ENCODE measurements at places on chromosomes 3 and 15.

DNA sequence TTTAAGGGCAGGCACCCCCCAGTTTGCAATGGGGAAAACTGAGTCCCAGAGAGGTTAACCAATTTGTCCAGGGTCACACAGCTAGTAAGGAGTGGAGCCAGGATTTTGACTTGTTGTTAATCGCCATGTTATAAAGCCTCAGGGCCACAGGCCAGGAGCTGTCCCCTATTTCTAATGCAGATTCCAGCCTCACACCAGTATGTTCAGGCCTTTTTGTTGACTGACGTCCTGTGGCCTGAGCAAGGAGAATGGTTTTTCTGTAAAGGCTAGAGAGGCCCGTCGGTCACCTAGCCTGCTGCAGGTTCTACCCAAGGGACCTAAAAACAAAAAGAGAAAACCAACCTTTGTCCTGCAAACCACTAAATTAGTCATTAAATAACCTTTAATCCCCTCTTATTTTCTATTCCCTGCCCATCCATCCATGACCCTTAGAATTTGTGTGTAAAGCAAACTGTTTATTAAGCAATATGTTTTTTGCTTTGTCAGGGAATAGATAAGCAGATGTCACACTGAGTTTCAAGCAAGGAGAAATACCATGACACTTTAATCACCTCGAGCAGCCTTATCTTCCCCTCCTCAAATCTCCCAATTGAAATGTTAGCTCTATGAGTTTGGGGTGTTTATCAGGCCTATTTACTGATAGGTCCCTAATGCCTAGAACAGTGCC, 14.1 kb downstream of the ACOX2 start:
- DNase-seq: no peak

DNA sequence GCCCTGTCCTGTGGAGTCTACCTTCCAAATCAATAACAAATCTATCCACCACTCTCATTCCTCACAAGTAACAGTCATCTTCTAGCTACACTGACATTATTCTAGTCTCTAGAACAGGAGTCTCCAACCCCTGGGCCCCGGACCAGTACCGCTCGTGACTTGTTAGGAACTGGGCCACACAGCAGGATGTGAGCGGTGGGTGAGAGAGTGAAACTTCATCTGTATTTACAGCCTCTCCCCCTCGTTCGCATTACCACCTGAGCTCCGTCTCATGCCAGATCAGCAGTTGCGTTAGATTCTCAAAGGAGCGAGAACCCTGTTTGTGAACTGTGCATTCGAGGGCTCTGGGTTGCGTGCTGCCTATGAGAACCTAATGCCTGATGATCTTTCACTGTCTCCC, 31.9 kb downstream of the ROBO2 start:
- DNase-seq: no peak

GRCh38 chr15:49621401-49621811, 558 bp downstream of the DTWD1 start:
- DNase-seq: no peak

DNA sequence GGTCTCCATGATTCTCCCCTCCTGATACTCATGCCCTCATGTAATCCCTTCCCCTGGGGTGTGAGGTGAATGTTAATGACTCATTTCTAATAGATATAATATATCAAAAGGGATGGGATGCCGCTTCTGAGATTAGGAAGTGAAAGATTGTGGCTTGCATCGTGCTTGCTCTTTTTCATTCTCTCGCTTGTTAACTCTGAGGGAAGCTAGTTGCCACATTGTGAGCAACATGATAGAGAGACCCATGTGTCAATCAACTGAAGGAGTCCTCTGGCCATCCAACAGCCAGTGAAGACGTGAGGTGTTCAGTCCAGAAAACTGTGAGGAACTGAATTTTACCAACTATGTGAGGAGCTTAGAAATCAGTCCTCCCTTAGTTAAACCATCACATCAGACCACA, 28.9 kb upstream of the DRD3 start:
- no peak for DNase-seq

GRCh38 chr15:49421991-49422390, 1.1 kb upstream of the FGF7 start:
- no peak for DNase-seq

DNA sequence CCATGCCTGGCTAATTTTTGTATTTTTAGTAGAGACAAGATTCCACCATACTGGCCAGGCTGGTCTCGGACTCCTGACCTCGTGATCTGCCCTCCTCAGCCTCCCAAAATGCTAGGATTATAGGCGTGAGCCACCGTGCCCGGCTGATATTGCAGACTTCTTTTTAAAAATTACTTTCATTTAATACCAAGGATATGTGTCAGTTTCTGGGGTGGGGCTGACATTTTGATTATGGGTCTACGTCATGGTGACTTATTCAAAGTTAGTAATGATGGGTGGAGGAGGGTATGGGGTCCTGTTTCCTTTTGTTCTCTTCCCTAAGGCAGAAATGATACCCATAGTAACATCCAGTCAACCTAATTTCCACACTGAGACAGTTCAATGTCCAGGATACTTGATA, 34.7 kb downstream of the GBE1 start:
- no peak for DNase-seq

DNA sequence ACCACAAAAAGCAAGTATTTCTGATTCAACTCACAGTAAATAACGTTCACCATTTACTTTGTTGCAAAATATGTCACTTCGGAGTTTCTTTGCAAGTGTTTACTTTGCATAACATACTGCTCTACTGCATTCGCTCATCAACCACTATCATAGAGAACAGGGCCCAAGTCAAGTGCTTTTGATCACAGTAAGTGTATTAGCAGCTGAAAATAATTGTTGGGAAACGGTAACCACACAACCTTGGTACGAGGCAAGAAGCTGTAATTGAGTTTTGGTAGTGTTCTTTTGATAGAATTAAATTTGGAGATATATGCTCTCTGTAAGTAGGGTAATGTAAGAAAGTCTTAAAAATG, 80.1 kb downstream of the SATB1 start:
- DNase-seq: no peak

DNA sequence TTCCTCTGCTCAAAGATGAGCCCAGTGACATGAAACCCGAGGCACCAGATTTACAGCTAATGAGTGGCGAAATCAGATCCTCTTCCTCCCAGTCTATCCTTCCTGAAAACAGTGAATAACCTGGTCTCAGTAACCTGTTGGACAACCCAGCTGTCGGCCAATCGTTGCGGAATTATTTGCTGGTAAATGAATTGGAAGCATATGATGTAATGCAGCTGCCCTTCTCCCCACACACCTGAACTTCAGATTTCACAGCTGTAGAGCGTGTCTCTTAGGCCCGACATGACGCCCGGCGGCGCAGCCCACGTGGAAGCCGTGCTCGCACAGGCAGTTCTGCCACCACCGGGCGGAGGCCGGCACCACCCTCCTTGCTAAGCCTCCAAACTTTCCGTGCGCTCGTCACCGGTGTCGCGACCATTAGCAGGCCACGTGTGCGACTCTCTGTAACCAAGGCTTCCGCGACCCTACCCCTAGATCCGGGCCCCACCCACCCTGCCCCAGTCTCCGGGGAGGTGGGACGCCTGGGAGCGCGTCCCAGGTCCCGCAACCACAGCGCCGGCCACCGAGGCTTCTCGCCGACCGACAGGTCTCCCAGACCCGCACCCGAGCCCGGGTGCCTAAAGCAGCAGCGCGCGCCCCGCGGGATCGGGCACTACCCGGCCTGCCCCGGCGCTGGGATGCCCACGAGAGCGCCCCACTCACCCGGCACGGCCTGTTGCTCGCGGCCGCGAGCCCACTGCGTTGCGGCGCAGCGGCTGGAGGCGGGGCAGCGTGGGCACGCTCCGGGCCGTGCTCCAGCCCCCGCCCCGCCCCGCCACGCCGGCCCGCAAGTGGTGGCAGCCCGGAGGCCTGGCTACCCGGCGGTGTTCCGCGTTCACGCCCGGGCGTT, at the start of gene RIOX2:
RIOX2 (minus strand) TSS at position 753 of the 889 bp plus-strand sequence. CDS start 4,838 bp downstream, outside the sequence.
- DNase-seq: peak; percentile 85

DNA sequence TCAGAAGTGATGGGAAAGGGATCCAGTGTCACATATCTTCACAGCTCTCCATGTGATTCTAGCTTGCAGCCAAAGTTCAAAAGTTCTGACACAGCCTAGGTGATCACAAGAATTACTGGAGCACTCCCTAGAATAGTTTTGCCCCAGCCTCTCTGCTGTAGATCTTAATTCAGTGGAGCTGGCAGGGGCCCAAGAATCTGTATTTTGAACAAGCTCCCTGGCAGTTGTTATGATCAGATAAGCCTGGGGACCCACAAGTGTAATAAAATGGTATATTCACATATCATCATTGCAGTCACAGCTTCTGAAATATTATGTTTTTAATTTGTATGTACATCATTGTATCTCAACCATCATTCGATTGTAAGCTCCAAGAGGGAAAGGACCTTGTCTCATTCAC, 62.3 kb downstream of the NOX5 start:
- DNase-seq: no peak

- no peak for DNase-seq
Measured at GRCh38 chr3:46082849-46083248, 55.6 kb upstream of the XCR1 start.

- DNase-seq: no peak
Measured at GRCh38 chr3:30827080-30827479, 67.4 kb downstream of the GADL1 start.

DNA sequence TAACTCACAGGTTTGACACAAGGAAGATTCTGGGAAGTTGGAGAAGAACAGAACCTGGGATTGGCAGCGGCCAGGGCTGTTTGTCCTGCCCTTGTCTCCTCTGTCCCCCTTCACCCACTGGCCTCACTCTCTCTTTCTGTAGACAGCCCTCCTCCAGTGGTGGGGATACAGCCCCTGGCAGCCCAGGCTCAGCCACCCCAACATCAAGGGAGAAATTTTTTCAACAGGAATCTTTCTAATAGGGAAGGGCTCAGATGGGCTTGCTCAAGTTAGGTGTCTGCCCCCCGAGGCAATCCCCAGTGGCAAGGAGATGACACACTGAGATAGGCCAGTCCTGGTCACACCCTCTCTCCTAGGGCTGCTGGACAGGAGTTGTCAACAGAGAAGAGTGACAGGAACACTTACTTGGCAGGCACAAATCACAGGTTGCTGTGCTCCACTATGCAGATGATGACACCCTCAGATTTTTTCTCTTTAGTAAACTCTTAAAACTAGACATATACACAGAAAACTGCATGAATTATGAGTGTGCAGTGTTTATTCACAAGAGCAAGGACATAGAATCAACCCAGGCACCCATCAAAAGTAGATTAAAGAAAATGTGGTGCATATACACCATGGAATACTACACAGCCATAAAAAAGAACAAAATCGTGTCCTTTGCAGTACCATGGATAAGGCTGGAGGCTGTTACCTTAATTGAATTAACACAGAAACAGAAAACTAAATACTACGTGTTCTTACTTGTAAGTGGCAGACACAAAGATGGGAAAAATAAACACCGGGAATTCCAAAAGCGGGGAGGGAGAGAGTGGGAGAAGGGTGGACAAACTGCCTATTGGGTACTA, 36.3 kb downstream of the PLA2G4D start:
- no peak for DNase-seq

DNA sequence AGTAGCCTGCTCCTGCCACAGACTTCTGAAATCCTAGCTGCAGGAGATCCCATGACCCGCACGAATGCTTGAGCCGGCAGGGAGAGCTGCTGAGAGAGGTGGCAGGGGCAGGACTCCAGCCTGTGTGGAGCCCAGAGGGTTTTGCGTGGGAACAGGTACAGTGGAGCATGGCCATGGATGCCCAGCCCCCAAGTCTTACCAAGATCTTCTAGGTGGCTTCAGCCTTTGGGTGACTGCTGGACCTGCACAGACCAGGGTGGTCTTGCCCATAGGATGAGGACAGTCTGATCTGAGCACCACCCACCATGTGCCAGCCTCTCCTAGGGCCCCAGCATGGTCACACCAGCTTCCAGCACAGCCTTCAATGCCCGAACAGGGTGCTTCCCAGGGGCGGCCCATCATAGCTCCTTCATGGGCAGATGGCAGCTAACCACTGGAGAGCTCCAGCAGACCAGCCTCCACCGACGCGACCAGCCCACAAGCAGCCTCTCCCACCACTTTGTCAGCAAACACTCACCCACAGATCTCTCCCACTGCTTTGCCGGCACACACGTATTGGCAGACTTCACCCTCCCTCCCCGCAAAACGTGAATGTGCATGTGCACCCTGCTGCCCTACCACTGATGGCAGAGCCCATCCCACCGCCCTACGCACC, 56.0 kb downstream of the ADAMTS17 start:
- no peak for DNase-seq

- no peak for DNase-seq
Measured at GRCh38 chr15:23497710-23498111, 50.7 kb upstream of the GOLGA6L2 start.

- no peak for DNase-seq
Measured at GRCh38 chr3:9110316-9110715, 139.1 kb downstream of the SRGAP3 start.

- no peak for DNase-seq
Measured at GRCh38 chr3:72453706-72454105, 394.5 kb downstream of the SHQ1 start.

DNA sequence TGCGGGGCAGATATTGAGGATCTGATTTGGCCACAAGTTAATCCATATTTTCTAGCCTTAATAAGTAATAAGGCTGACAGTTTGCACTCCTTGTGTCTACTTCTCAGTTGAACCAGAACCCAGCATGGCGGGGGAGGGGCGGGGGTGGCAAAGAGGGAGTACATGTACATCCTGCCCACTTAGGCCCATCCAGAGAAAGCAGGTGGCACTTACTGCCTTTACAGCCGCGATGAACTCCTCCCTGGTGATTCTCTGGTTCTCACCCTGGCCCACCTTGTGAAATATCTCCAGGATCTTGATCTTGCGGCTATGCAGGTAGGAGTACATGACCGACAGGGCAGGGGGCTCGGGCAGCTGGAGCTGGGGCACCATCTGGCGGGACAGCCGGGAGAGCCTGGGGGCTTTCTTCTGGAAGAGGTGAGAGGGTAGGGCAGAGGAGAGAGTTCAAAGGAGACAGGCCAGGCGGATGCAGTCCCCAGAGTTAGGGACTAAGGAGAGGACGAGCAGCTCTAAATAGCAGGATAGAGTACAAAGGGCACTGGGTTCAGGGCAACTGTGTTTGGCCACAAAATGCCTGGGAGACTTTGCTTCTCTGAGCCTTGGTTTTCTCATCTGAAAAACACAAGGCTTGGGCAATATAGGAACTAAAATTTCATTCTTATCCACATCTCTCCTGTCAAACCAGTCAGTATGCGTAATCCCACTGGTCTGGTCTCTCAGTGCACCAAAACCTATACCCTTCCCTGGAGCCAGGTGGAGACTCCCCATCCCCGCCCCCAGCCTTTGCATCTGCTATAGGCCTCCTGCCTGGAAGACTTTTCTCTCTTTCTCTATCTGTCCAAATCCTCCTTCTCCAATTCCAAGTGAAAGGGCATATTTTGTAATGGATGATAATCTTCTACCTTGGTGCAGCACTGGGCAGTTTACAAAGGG, 10.1 kb downstream of the EFCAB12 start:
- no peak for DNase-seq

GRCh38 chr15:83398626-83399025, 48.5 kb upstream of the SH3GL3 start:
- DNase-seq: no peak
